ENCODE measurements at places on chromosomes 1 and 21. TPM values are rescaled to one million over a fixed set of nuclear protein-coding genes. Genes with fewer than 3 reads are reported as not detected.

The SLC44A3 gene
- 89.4 TPM for polyA plus RNA-seq

The TEX35 gene
- polyA plus RNA-seq = not detected

The LCE1F gene
- polyA plus RNA-seq = not detected

The GREM2 gene
- polyA plus RNA-seq = 0.65 TPM

The ANKRD34A gene
- 0.57 TPM for polyA plus RNA-seq

The RNPEP gene
- polyA plus RNA-seq = 74.5 TPM

The C1orf50 gene
- 14.4 TPM for polyA plus RNA-seq

The INSRR gene
- 1.8 TPM for polyA plus RNA-seq

The CLIC6 gene
- 2.3 TPM for polyA plus RNA-seq

The TBX19 gene
- polyA plus RNA-seq = 4.1 TPM

The LCE1A gene
- not detected for polyA plus RNA-seq

The GSTM5 gene
- polyA plus RNA-seq = 44.7 TPM

The CELA2A gene
- polyA plus RNA-seq = 0.70 TPM

The TMPRSS2 gene
- polyA plus RNA-seq = 36.0 TPM

The AMY1C gene
- not detected for polyA plus RNA-seq

The ICOSLG gene
- 7.3 TPM for polyA plus RNA-seq

The TSSK3 gene
- 7.4 TPM for polyA plus RNA-seq

The PADI4 gene
- 0.17 TPM for polyA plus RNA-seq

The HPDL gene
- 3.0 TPM for polyA plus RNA-seq

The IQGAP3 gene
- polyA plus RNA-seq = 22.8 TPM

The HENMT1 gene
- 14.1 TPM for polyA plus RNA-seq

The SPRR2G gene
- not detected for polyA plus RNA-seq

The CCDC27 gene
- polyA plus RNA-seq = 0.20 TPM

The FYB2 gene
- 0.90 TPM for polyA plus RNA-seq

The RNU1-4 gene
- polyA plus RNA-seq = 1.9 TPM

The CSMD2 gene
- 1.2 TPM for polyA plus RNA-seq

The SH2D1B gene
- 0.13 TPM for polyA plus RNA-seq

The FCN3 gene
- 1.1 TPM for polyA plus RNA-seq

The DENND1B gene
- 13.2 TPM for polyA plus RNA-seq

The LRRC53 gene
- not detected for polyA plus RNA-seq

The AIRE gene
- 0.42 TPM for polyA plus RNA-seq

The GNAT2 gene
- polyA plus RNA-seq = not detected

The KCNA2 gene
- 0.53 TPM for polyA plus RNA-seq

The FOXO6 gene
- 1.2 TPM for polyA plus RNA-seq

The GLRX2 gene
- 15.8 TPM for polyA plus RNA-seq

The LCE2B gene
- not detected for polyA plus RNA-seq

The CD1C gene
- 1.00 TPM for polyA plus RNA-seq
